ENCODE measurements at places on chromosomes 1 and 21.
A peak's percentile ranks its signal among the peaks of the same experiment; 100 is the strongest.

GRCh38 chr21:38439957-38440356, 58.3 kb downstream of the ERG start:
- DNase-seq: no peak

- no peak for DNase-seq
Observed at GRCh38 chr1:194355488-194356106, 1169.2 kb upstream of the B3GALT2 start.

DNA sequence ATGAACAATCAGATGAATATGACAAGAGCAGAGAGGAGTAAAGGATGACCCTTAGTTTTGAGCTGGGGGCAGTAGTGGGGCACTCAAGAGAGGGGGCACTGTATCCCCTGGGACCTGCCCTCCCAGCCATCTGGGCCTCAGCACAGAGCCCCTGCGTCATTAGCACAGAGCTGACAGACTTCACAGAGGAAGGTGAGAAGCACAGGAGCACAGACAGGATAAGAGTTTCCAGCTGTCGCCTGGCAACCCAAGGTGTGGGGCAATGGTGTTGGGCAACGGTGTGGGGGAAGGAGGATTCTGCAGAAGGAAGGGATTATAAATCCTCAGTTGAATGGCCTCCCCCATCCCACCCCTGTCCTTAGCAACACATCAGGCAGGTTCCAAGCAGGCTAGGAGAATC, 30.2 kb downstream of the RAB3B start:
- peak; percentile 74 for DNase-seq

DNA sequence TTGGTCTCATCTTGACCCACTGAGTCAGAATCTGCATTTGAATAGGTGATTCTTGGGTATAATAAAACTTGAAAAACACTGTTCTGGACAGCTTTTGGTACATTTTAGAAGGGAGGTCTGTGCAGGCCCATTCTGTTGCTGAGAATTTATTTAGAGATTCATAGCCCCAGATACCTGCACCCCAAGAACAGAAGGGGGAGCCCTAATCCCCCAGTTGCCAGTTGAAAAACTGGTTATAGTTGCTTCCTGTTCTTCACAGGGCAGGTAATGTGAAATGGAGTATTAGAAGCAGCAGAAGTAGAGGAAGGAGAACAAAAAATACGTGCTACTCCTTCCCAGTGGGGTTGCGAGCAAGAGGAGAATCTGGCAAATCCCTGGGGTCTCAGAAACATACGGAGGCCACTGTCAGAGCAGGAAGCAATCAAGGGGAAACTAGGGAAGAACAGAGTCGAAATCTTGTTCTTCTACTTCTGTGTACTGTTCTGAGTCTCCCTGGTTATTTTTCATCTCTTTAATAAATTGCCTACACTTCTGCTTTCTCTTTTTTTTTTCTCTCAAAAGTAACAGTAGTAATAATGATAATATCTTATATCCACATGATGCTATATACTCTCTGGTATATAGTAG, 4.6 kb upstream of the CLCA2 start:
- no peak for DNase-seq

GRCh38 chr1:117201808-117202207, 8.9 kb downstream of the VTCN1 start:
- DNase-seq: no peak

GRCh38 chr1:198333744-198334143, 176.9 kb downstream of the NEK7 start:
- no peak for DNase-seq

DNA sequence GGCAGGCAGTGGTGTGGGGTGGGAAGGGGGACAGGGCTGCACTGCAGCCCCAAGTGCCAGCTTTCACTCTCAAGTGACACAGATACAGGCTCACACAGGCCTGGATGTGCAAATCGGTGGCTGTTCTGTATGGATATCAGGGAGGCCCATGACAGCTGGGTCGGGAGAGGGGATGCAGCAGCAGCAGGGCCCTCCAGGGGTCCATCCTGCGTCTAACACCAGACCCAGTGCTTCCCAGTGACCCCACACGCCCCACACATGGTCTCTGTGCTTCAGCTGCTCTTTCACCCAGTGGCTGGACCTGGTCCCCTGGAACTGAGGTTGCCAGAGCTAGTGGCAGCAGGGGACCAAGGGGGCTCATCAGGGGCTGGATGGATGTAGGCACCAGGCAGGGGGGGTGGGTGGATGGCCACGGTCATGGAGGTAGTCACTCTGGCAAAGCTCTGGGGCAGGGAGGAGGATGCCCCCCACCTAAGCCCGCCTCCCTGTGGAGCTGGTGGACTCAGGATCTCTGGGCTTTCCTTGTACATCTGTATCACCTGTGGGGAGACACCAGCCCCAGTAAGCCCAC, 13.9 kb downstream of the BTBD19 start:
- DNase-seq: no peak

DNA sequence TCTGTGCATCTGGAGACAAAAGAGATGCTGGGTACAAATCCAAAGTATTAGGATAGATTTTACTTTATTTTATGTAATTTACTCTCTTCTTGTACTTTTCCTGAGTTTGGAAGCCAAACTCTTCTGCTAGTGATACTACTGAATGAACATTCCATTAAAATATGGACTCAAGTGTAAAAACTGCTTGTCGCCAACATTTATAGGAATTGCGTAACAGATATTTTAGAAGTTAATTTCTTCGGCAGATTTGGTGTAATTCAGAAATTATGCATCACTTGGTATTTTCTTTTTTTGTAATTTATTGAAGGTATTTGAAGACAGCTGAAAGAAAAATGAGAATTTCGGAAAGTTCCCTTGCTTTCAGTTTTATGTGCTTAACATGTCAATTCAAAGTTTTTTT, 137.0 kb downstream of the RABGAP1L start:
- DNase-seq: no peak

DNA sequence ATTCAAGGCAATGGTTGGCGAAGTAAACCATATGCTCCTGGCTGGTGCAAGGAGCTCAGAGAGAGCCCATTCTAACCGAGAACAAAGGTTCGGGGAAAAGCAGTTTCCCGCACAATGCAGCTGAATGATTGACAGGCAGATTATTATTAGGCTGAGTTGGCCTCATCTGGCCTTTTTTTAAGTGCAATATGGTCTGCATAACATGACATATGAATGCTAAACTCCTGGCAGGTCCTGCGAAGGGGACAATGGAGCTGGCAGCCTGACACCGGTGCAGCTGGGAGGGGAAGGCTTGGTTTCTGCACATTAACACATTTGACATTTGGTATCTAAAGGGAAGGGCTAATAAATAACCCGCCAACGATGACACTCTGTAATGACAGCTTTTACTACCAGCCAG, 92.0 kb downstream of the MIS18A start:
- peak; percentile 100 for DNase-seq

DNA sequence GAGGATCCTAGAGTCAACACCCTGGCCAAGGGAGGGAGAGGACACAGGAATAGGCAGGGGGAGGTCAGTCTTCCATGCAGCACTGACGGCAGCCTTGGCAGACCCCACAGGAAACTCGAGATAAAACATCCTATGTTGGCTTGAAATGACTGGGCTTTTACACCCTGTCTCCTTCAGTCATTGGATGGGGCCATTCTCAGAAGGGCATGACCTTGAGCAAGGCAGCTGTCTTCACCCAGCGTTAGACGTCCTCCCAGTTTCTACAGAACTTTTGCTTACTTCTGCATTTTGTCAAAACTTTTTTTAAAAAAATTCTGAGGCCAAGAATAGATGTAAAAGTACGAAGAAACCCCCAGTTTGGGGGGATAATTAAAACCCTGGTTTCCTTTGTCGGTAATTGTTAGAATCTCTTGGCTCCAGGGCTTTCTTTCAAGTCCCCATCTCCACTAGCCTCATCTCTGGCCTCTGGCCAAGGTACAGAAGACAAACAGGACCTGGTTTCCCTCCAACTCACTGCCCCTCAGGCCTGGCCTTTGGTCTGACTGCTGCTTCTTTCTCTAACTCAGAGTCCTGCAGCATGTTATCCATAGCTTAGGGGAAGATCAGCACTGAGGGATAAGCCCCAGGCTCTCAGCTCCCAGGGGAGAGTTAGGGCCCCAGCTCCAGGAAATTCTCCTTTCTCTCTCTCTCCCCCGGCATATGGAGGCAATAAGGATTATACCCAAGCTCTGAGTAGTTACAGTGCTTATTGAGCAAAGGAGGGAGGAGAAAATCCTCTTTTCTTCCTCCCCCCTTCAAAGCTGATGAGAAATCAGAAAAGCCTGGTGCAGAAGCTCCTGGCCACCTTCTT, 51.6 kb upstream of the KCND3 start:
- peak; percentile 84 for DNase-seq

- no peak for DNase-seq
Observed at GRCh38 chr1:197989058-197989457, 71.9 kb downstream of the LHX9 start.

DNA sequence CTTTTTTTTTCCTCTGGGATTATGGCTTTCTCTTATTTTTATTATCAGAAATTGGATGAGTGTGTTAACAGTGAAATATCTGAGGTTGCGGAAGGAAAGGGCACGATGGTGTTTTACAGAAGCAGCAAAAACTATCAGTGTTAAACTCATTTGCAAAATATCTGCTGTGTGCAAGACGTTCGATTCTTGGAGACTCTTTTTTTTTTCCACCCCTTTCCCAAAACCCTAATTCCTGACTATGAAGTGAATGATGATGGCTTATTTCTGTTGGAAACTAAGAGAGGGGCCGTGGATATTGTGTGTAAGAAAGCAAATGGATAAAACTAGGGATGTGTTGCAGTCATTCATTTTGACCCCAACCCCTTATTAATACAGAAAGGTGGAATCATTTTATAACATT, 677 bp downstream of the NCAM2 start:
- DNase-seq: no peak

DNA sequence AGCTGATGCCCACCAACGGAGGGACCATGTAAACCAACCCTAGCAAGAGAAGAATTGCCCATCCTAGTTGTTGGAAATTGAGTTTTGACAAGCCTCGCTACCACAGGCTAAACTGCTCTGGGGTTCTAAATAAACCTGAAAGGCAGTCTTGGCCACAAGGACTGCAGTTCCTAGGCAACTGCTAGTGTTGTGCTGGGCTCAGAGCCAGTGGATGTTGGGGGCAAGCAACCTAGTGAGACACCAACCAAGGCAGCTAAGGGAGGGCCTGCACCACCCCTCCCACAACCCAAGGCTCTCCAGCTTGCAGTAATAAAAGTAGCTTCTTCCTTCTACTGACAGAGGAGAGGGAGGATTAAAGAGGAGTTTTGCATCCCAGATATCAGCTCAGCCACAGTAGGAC, 102.4 kb upstream of the PKN2 start:
- DNase-seq: no peak

- DNase-seq: no peak
Observed at GRCh38 chr1:233477359-233477758, 136.5 kb upstream of the KCNK1 start.

DNA sequence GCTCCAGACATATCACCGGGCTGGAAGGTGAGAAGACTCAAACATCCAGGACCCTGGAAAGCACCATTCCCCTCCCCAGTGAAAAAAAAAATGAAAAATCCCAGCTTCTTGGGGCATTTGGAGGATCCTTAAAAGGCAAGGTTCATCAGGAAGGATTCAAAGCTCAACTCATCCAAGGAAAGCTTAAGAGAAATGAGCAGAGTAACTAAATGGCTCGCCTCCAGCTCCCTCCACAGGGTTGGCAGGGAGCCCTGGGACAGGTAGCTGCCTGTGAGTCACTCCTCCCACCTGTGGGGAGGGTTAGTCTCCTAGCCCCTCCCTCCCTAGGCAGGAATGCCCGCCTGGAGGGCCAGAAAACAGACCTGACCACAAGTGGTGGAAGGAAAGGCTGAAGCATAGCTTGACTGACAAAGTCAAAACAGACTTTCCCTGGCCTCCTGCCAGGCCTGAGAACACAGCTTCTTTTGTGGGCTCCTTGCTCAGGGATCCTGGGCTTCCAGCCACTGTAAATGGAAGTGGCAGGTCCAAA, 712 bp upstream of the LAMB3 start:
- no peak for DNase-seq

GRCh38 chr1:17091252-17091651, 28.0 kb downstream of the PADI2 start:
- no peak for DNase-seq

DNA sequence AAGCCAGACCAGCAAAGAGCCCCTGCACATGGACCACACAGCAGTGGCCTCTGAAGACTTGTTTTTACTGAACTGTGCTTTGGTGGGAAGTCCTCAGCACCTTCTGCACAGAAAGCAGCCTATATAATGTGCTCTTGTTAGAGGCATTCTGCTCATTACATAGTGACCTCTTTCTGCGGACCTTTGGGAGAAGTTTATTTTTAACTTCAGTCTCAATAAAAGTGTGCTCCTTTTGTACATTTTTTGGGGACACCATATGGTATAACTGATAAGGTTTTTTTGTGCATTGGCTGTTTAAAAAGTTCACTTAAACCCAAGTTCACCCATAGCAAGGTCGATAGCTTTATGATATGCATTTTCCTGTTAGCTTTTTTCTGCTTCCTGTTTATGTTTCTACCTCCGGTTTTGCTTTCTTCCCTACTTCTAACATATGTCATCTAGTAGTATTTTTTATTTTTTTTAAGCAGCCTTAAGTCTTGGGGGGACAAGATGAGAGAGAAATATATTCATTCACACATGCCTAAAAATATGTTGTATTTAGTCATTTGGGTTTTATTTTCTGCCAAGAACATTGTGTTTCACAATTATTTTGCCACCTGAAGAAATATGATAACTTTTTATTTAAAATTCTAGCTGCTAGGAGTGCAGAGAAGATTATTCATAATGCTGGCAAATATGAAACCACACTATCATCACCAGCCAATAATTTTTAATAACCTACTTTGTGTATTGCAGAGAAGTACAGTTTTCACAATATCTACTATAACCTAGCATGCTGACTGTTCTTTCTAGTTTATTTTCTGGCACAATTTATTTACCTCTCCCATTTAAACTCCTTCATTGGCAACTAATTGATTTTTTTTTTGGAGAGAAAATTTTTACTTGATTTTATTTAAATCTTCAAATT, 22.9 kb upstream of the SLC19A2 start:
- DNase-seq: no peak

- DNase-seq: no peak
Observed at GRCh38 chr1:16980473-16981268, at the start of gene MFAP2. Gene MFAP2 (minus strand): TSS chr1:16980620. CDS start chr1:16978273, 2,347 bp downstream.

DNA sequence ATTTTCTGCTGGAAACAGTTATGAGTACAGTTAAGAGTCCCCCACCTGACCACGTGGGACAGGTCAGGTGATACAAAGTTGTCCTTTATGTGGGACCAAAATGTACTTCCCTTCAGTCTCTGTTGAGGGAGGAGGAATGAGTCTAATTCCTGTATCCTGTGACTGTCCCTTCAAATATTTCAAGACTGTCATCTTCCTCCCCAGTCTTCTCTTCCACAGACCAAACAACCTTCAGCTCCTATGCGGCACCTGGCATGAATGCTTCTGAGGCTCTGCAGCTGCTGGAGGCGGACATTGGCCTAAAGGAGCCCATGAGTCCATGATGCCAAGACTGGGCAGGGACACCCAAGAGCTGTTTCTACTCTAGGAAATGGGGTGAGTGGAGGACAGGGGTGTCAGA, 72.1 kb upstream of the SIM2 start:
- DNase-seq: no peak

- DNase-seq: no peak
Observed at GRCh38 chr1:89257041-89257440, 15.6 kb downstream of the GBP5 start.
